NCI-H2081 treated with DMSO at 0.1 percent for 48 hours (cell line): ENCODE measurements at places on chromosomes 2 and 18.

GRCh38 chr18:49098386-49098785 is 147.6 kb upstream of the SMAD7 start:
- DNase-seq = no peak

GRCh38 chr2:133570542-133570941 is 2.3 kb upstream of the NCKAP5 start:
- DNase-seq = no peak

DNA sequence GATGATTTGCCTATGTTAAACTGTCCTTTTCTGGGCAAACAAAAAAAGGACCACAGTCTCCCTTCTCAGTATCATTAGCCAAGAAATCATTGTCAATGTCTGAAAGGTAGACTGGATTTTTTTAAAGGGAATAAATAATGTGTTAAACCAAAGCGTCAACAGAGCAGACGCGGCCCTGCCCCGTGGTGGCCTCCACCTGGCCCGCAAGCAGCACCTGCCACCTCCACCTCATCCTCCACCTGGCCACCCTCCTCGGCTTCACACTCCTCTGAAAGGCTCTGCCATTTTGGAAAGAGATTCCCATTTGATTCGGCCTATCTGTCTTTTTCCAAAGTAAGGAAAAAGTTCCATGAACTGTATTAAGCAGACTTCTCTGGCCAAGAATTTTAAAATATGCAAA is 67.9 kb upstream of the TMEM200C start:
- DNase-seq = no peak

- no peak for DNase-seq
These were observed 216.5 kb upstream of the FN1 start for GRCh38 chr2:215652388-215652787.

- no peak for DNase-seq
These were observed 86.4 kb downstream of the AP1S3 start for GRCh38 chr2:223751012-223751411.

DNA sequence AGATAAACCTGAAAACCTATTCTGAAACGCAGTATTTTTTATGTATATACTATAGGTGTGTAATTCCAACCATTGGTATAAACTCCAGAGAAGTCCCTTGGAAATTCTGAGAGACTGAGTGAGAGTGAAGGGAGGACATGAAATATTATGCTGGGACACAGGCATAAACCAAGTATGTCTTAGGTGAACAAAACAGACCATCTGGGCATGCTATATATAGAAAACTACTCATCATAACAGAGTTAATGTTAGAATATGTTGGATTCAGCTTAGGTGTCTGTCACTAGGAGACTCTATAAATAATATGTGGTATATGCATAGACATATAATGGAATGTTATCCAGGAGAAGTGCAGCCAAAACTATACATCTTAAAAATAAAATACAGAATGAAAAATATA is 282.6 kb downstream of the LRP1B start:
- DNase-seq = no peak
